Stimulated activated CD4-positive, alpha-beta T cell treated with anti-CD3 and anti-CD28 coated beads, Interleukin-15, amount 100 ng/mL, for 1 hour (primary cell): ENCODE measurements at places on chromosomes 2 and 18.

DNA sequence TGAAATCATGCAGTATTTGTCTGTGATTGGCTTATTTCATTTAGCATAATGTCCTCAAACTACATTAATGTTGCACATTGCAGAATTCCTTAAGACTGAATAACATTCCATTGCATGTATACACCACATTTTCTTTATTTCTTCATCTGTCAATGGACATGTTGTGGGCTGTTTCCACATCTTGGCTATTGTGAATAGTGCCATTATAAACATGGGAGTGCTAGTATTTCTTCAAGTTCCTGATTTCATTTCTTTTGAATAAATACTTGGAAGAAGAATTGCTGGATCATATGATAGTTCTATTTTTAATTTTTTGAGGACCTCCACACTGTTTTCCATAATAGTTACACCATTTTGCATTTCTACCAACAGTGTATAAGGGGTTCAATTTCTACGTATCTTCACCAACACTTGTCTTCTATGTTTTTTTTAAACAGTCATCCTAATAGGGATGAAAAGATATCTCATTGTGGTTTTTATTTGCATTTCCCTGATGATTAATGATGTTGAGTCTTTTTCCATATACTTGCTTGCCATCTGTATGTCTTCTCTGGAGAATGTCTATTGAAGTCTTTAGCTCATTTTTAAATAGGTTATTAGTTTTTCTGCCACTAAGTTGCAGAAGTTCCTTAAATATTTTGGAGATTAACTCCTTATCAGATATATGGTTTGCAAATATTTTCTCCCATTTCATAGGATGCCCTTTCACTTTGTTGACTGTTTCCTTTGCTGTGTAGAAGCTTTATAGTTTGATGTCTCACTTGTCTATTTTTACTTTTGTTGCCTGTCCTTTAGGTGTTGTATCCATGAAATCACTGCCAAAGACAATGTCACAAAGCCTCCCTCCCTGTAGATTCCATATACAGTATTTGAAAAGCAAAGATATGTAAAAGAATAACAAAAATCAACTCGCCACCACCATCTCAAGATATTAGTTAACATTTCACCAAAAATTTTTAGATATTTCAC lies 14.6 kb downstream of the FBXO11 start:
- no peak for DNase-seq

- DNase-seq, result no peak
These were observed 12.8 kb downstream of the NOSTRIN start for GRCh38 chr2:168814939-168815907.

- no peak for DNase-seq
These were observed 31.1 kb downstream of the PSME4 start for GRCh38 chr2:53939656-53940055.

- DNase-seq, result no peak
These were observed 25.5 kb downstream of the TANC1 start for GRCh38 chr2:158993721-158994587.

- no peak for DNase-seq
These were observed at the start of gene DYNAP for GRCh38 chr18:54590945-54591344. TSS of gene DYNAP (plus strand) at chr18:54591245. CDS start at chr18:54591283, 38 bp downstream.

- no peak for DNase-seq
These were observed 195.8 kb upstream of the TNP1 start for GRCh38 chr2:217055624-217056023.

- DNase-seq, result no peak
These were observed 276.6 kb downstream of the MREG start for GRCh38 chr2:215736653-215737290.

GRCh38 chr2:200985799-200986198 lies 22.3 kb upstream of the ORC2 start:
- no peak for DNase-seq

DNA sequence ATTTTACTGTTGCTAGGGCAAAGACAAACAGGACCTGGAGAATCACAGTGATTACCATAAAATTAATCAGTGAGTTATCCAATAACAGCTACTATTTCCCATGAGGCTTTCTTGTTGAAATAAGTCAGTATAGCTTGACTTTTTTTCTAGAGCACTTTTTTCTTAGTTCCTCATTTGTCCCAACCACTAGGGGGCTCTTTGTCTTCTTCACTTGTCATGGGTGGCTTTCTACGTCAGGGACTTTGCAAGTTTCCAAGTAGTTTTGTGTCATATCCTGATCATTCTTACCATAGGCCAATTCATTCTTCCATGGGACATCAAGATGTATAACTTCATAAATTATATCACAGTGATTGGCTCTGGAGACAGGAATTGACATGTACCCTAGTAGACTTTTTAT lies 1019.6 kb upstream of the PIK3C3 start:
- no peak for DNase-seq

- DNase-seq, result no peak
These were observed 107.5 kb downstream of the DTNA start for GRCh38 chr18:34817636-34818035.

- no peak for DNase-seq
These were observed 190.1 kb upstream of the GLI2 start for GRCh38 chr2:120545521-120546047.

DNA sequence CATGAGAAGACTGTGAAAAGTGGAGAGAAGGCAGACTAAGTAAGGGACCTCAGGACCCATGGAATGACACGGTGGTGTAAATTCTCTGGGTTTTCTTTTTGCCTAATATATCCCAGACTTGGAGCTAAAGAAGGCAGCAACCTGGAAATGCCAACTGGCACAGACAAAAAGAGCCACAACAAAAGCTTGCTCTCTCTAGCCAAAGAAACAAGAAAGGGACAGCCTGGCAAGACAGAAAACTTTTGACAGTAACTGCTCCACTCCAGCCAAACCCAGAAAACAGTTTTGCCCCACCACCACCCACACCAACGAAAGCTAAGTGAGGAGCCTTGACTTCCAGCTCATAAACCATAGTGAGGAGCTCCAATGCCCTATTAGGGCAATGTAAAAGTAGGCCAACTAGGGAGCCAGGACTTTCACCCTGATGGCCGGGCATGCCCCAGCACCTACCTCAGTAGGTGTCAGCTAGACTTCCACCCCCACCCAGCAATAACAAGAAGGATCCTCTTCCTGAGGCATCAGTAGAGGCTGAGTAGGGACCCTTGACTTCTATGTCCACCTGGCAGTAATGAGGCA lies 35.5 kb downstream of the PELI1 start:
- DNase-seq, result no peak

DNA sequence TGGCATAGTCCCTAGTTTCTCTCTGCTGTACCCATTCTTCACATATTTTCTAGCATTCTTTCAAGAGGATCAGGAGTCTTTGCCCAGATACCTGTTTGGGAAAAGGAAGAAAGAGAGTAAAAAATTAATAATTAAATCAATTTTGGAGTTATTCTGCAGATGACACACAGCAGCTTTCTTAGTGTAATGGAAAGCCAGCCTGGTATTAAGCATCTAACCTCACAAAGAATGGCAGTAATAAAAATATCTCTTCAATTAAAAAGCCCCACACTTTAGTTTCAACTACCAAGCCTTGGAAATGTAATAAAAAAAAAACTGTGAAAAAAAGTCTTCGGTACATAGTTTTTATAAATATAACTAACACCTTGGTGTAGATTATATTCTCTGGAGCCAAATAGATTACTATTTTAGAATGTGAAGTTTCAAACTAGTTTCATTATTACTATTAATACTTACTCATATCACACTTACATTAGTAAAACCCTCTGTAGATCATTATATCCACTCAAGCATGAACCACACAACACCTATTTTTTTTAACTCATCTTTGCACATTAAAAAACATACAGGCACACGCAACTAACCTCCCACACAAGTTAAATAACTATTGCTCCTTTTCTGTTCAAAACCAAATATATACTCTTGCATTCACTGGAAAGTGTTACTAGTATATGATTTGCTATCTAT lies 90.9 kb downstream of the GPD2 start:
- DNase-seq, result no peak
